NCI-H1930 (cell line): ENCODE measurements at places on chromosomes 4 and X.

DNA sequence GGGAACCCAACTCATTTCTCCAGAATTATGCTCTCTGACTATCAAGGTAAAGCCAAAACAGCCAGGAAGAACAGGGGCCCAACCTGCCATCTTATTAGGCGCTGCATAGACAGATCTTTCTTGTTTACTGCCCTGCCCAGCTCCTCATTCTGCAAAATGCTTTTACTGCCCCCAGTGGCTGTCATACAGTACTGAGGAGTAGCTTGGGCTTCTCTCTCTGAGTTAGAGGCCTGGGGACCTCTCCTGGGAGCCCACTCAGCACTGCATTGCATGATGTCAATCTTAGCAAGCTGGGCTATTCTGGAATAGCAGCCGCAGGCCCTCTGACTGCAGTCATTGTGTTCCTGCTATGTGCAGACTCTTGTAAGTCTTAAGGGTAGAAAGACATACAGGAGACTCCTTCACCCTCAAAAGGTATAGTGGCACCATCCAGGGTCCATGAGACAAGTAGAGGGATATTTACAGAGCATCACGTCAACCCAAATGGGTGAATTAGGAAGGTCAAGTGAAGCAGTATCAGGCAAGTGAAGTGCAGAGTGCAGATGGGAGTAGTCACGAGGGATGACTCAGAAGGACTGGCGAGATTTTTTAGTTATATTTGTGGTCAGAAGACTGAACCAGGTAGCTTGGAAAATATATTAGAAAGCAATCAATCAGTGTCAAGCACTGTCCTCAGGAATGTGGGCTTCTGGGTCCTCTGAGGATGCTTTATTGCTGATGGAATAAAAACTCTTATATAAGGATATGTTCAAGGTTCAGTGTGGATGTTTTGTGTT lies 294.1 kb upstream of the SFRP2 start:
- DNase-seq: no peak

DNA sequence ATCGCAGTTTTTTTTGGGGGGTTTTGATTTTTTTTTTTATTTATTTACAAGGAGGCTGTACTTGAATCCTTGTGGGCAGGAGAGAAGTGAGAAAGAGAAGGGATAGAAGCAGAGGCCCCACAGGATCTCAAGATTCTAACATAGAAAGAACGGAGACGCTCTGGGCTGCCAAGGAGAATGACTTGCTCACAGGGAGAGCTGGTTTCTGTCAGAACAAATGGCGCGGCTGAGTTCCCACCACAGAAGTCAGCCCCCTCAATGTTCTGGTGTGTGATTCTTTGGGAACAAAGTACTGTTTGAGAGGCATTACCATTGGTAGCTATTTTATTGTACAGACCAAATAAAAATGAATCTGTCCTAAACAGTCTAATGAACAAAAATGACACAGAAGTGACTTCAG lies 80.6 kb downstream of the ATXN3L start:
- DNase-seq: no peak

- no peak for DNase-seq
Observed at GRCh38 chr4:117154251-117154650, 68.9 kb upstream of the TRAM1L1 start.

DNA sequence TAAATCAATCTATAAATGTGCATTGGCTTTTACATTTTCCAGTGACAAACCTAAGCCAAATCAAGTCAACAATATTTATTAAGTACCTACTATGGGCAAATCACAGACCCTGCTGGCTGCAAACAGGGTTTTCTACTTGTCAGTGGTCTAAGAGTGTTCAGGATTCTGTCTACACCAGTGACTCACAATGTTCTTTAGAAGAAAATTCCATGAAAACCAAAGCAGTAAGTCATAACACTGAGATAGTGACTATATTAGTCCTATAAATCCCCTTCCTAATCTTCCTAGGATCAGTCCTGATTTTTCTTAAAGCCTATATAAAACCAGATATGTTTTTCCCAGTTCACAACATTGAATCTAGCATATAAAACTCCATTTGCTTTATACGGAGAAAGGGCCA lies 69.7 kb downstream of the PPP3CA start:
- no peak for DNase-seq

- no peak for DNase-seq
Observed at GRCh38 chrX:151816934-151817333, 82.4 kb downstream of the CNGA2 start.

GRCh38 chr4:138671606-138672084 lies 343.9 kb upstream of the NOCT start:
- no peak for DNase-seq

DNA sequence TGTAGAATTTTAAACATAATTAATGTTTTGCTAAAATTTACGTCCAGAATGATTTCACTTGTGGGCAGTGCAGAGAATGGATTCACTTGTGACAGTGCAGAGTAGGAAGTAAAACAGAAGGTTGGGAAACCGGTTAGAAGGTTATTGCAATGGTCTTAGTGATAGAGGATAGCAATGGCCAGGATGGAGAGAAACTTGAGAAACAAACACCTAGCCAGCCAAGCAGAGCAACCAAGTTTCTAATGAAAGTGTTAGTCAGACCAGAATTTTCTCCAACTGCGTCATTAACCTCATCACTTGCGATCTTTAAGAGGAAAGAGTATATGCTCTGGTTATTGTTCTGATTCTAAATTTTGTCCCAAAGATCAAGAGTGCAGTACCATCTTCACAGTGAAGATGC lies 50.0 kb upstream of the TBC1D9 start:
- no peak for DNase-seq

DNA sequence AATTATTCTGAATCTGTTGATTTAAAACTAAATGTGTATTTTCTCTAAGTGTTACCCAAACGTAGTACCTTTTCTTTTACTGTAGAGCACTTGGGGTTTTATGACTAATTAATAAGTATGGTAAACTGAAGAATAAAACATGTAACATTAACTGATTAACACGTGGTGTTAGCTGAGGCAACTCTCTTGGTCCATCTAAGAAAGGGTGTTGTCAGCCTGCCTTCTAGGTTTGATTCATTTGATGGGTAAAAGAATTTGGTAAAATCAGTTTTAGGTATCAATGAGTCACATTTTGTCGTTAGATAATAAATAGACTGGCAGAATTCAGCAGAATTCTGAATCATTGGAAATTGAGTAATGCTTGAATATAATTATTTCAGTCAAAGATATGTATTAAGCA lies 99.7 kb downstream of the AFF1 start:
- no peak for DNase-seq

DNA sequence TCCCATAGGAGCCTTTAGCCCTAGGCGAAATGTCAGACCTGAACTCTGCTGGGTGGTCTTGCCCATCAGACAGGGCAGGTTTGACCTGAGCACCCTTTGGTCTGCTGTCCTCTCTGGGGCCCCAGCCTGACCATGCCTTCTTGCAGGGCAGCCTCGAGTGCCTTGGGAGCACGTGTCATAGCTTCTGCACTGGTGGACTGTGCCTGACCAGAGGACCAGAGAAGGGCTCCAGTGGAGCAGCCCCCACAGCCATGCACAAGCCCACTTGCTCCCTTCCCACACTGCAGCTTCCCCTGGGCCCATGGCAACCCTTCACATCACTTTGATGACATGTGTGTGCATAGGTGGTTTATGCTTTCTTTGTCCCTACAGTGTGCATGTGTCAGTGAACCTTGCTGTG lies 394.0 kb downstream of the TEX13C start:
- DNase-seq: no peak

- peak; percentile 11 for DNase-seq
Observed at GRCh38 chr4:87257523-87257922, 37.1 kb upstream of the KLHL8 start.

DNA sequence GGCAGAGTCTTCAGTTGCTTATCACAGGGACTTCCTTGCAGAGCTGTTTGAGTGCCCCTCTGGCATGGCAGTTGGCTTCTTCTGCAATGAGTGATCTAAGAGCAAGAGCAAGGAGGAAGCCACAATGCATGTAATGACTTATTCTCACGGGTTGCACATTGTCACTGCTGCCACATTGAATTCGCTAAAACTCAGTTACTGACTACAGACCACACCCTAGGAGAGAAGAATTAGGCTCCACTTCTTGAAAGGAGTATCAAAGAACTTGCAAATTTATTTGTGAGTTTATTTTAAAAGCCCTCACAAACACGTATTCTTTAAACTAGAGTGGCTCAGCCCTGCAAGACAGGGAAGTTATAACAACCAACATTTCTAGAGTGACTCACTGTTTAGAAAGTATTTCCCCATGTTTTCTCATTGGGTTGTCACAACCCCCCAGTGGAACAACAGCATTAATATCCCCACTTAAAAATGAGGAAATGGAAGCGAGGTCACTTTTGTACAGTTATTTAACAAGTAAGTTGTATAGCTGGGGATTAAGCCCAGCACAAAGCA lies 32.4 kb upstream of the RBPJ start:
- DNase-seq: no peak

DNA sequence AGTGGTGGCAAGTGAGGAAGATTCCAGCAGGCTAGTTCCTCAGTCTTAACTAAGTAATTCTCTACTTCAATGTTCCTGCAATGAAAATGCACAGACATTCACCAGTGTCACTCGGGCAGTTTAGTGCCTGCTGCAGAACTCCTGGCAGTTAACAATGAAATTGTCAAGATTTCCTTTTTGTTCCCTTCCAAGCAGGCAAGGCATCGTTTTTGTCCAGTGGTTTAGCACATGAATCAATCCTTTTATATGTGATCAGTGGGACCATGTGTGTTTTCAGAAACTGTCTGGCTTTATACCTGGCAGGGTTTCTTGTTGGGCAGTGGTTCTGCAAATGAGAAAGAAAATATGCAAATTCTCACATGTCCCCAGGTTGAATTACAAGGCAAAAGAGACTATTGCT lies 122.2 kb downstream of the GBA3 start:
- DNase-seq: no peak

DNA sequence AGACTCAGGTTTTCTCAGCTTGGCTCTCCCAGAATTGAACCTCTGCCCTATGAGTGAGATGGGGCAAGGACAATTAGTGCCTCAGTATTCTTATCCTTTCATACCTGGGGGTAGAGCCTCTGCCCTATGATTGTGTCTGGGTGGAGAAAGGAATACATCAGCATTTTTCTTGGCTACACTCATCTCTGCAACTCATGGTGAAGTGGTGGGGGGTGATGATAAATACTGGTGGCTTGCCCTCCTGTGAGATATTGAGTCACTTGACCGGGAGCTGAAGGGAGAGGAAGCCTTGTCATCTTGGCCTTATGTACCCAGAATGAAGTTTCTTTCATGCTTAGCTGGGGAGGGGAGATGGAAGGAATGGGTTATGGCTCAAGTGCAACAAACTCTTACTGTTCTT lies 71.3 kb upstream of the ENOX2 start:
- no peak for DNase-seq

DNA sequence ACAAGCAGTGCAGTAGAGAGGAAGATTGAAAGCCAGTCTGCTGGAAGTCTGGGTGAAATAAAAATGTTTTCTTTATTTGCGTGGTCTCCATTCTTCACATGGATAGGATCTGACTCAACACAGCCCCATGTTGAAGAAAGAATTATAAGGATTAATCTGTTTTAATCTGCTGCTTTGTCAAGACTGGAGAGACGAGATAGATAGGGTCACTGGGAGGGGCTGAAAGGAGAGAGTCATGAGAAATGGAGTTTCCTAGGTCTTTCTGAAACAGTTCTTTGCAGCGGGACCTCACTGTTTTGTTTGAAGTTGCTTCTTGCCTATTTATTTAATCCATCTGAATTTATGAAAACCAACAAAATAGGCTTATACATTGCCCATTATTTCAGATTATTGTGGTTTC lies 32.4 kb upstream of the RHOH start:
- no peak for DNase-seq

GRCh38 chrX:55135171-55135570 lies 46.4 kb downstream of the PAGE2 start:
- peak; percentile 5 for DNase-seq

DNA sequence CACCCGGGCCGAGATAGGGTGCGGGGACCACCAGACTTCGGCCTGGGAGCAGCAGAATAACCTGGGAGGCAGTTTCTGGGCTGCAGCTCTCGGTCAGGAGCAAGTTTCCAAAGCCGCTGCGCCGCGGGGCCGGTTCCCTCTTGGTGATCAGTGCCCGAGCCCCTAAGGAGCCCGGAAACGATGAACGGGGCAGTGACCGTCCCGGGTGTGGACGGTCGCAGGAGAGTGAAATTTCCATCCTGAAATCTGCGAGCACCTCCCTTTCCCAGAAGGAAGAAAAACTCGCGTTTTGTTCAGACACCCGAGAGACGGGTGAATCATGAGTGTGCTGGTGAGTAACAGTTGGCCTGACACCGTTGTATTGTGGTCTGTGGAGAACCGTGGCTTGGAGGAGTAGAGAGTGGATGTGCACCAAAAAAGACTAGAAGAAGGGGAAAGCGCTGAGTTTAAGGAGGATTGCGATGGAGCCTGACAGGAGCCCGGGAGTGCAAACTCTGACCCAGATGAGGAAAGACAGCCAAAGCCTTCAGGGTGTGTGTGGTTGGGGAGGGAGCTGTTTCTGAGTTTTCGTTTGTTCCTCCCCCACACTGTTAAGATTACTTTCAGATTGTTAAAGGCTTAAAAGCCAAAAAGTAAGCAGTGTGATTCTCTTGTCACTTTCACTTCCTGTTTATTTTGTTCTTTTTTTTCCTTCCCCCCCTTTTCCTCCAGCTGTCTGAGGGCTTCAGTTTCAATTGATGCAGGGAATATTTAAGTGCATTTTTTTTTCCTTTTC lies 828 bp downstream of the MCUB start:
- DNase-seq: no peak

GRCh38 chrX:134172588-134173259 lies 64.3 kb upstream of the CCDC160 start:
- DNase-seq: no peak

DNA sequence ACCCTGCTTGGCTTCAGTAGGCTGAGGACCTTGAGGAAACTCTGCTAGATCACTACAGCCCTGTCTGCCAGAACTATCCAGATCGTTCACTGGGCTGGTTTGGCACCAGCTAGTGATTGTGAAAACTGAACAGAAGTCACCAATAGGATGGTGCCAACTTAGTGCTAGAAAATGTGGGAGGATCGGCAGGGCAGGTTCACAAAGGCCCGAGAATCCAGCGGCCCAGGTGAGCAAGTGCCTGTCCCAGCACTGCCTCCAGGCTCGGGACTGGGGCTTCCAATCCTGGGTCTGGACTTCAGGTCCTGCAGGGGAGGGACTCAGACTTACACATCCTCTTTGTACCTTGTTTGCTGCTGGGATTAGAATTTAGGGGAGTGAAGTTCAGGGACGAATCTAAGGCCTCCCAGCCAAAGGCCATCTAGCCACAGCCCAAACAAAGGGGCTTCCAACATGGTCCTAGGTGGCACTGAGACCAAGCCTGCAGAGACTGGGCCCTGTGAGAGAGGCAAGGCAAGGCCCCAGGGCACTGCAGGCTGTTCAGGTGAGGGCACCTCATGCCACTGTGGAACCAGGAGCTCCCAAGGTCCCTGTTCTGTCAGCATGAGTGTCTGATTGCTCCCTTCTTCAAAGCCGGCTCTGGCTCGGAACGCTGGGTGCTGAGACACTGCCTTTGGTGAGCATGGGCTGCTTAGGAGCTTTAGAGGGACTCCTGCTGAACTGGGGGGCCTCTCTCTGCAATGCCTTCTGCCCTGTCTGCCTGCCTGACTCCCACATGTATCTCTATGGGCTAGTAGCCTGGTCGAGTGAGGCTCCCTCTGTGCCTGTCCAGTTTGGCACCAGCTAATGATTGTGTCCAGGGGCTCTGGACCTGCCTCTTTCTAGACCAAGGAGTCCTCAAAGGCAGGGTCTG lies 20.7 kb upstream of the ZNF185 start:
- no peak for DNase-seq
